ENCODE measurements at places on chromosomes 2 and 18.
A peak's percentile ranks its signal among the peaks of the same experiment; 100 is the strongest.

- no peak for DNase-seq
These were observed 258.3 kb downstream of the PHLPP1 start for GRCh38 chr18:62973689-62974088.

GRCh38 chr2:224711381-224711780, 4.8 kb downstream of the CCDC195 start:
- DNase-seq = no peak

DNA sequence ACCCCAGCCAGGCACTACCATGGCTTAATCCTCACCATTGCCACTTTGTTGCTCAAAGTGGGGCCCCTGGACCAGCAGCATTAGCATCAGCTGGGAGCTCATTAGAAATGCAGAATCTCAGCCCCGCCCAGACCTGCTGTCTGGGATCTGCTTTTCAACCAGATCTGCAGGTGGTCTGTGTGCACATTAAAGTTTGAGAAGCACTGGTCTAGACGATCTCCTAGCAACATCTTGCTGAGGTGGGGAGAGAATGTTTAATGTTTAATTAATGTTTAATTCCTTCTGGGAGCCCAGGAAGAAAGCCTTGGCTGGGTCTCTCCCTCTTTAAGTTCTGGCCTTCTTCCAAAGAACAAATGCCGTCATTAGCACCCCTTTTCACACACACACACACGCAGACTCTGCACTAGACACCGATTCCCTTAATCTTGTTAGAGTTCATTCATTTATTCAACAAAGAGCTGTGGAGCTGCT, 53.7 kb downstream of the EDAR start:
- DNase-seq = no peak

GRCh38 chr18:62018034-62018758, 125.4 kb upstream of the RNF152 start:
- DNase-seq = no peak

GRCh38 chr2:71783815-71784214, 330.5 kb downstream of the DYSF start:
- no peak for DNase-seq

- DNase-seq = no peak
These were observed 808.4 kb downstream of the ERBB4 start for GRCh38 chr2:211730215-211730614.

- DNase-seq = no peak
These were observed 223.3 kb downstream of the CNTNAP5 start for GRCh38 chr2:124248386-124248785.

DNA sequence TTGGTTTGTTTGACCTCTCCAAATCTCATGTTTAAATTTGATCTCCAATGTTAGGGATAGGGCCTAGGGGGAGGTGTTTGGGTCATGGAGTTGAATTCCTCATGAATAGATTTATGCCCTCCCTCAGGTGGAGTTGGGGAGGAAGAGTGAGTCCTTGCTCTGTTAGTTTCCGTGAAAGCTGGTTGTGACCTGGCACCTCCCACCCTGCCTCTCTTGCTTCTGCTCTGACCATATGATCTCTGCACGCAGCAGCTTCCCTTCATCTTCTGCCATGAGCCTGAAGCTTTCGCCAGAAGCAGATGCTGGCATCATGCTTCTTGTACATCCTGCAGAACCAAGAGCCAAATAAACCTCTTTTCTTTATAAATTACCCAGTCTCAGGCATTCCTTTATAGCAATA, 231.6 kb upstream of the ERBB4 start:
- no peak for DNase-seq

DNA sequence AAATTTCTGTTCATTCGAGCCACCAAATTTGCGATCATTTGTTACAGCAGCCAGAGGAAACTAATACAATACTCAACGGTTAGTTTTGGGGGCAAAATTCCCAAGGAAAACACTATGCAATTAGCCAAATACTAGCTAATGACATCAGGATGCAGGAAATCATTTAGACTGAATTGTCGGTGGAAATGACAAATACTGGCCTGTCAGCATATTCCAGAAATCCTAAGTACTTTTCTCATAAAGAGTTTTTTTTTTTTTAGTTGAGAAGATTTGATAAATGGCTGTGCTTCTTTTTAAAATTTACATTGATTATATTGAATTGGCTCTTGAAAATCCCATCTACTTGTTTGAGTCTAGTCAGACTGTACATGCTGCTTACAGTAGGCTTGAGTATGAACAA, 410.1 kb downstream of the SUCLG1 start:
- no peak for DNase-seq

DNA sequence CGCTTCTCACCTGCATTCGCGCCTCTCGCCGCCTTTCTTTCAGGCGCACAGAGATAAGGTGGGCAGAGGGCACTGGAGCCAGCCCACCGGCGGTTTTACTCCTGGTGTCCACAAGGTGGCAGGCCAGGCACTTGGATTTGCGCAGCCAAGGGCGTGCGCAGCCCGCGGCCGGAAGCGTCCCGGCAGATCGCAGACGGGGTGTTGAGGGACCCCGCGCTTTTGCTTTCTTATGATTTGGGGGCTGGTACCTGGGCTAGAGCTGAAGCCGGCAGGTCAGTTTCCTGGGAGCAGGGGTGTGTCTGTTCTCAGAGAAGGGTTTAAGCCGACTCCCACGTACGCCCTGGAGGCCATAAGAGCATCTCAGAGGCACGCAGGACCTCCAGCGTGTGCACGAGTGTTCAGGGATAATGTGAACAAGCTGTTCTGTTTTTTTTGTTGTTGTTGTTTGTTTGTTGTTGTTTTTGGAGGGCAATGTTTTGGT, 305.6 kb upstream of the CXCR4 start:
- DNase-seq = peak; percentile 84

Data from stimulated activated naive CD8-positive, alpha-beta T cell treated with anti-CD3 and anti-CD28 coated beads, Interleukin-15, amount 100 ng/mL, for 72 hours (primary cell).